ENCODE measurements at places on chromosomes 7 and 10.

- peak; percentile 98 for ATAC-seq
These were observed 2.4 kb upstream of the TAS2R38 start for GRCh38 chr7:141975806-141976523.

DNA sequence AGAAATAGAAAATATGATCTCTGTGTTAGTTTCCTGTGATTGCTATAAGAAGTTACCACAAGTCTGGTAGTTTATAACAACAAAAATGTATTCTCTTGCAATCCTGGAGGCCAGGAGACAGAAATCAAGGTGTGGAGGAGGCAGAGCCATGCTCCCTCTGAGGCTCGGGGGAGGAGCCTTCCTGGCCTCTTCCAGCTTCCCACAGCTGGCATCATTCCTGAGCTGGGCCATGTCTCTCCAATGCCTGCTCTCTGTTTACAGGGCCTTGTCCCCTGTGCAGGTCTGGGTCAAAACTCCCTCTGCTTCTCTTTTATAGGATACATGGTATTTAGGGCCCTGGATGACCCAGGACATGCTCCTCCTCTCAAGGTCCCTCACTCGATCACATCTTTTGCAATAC is 81.3 kb upstream of the RET start:
- ATAC-seq = no peak

DNA sequence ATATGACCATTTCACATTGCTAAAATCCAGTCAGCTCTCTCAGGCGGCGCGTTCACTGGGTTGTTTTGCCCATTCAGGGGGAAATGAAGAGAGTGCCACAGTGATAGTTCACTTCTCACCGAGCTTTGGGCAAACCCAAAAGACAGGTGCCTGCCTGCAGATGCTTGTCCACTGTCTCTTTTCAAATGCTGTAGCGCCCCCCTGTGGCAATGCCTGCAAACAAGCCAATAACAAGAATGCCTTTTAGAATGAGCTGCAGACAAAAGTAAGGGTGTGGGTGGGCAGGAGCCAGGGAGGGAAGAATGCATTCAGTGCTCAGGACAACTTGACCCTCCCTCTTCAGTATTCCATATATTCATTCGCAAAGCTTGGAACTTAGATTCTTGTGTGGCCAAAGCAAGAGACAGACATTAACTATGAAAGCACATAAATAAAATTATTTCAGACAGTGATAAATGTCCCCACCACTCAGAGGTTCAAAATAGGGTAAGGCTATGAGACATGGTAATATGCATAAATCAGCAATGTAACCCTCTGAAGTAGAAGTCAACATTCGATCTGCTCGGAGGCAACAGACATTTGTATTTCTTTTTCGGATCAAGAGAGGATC is 86.9 kb downstream of the JAZF1 start:
- peak; percentile 93 for ATAC-seq

GRCh38 chr10:128741680-128742079 is 615.5 kb upstream of the MKI67 start:
- no peak for ATAC-seq

GRCh38 chr10:96670786-96671185 is 49.5 kb downstream of the PIK3AP1 start:
- ATAC-seq = no peak

DNA sequence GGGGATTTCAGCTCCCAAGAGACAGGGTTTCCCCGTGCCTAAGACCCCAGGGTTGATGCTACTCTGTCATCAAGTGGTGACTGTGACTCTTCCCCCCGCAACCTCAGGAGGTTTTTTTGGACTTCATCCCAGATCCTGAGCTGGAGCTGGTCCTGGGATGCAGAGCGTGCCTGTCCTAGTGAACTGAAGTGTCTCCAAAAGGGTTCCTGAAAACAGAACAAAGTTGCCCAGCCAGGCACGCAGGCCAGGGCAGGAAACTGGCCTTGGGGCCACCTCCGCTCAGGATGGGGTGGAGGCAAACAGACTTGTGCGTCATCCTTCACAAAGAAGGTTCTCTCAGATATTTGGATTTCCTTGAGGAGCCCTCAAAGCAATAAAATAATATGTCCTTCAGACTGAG is 118.9 kb downstream of the ITIH5 start:
- ATAC-seq = no peak

- no peak for ATAC-seq
These were observed 12.8 kb downstream of the WDR86 start for GRCh38 chr7:151397026-151397425.

DNA sequence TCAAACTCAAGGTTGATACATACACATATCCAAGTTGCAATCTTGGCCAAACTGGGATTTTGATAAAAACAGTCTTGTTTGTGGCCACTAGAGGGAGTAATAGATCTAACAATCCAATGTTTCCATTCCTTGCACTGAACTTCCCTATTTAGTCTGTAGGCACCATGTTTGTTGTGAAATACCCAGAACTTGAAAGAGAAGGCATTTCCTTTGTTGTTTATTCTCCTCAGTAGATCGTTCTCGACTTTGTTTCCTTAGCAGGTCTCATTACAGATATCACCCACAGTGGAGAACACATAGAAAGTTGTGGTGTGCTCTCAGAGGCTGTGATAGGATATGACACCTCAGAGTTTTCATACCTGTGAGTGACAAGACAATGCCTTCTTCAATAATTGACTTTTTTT is 70.3 kb upstream of the MXI1 start:
- ATAC-seq = peak; percentile 88

DNA sequence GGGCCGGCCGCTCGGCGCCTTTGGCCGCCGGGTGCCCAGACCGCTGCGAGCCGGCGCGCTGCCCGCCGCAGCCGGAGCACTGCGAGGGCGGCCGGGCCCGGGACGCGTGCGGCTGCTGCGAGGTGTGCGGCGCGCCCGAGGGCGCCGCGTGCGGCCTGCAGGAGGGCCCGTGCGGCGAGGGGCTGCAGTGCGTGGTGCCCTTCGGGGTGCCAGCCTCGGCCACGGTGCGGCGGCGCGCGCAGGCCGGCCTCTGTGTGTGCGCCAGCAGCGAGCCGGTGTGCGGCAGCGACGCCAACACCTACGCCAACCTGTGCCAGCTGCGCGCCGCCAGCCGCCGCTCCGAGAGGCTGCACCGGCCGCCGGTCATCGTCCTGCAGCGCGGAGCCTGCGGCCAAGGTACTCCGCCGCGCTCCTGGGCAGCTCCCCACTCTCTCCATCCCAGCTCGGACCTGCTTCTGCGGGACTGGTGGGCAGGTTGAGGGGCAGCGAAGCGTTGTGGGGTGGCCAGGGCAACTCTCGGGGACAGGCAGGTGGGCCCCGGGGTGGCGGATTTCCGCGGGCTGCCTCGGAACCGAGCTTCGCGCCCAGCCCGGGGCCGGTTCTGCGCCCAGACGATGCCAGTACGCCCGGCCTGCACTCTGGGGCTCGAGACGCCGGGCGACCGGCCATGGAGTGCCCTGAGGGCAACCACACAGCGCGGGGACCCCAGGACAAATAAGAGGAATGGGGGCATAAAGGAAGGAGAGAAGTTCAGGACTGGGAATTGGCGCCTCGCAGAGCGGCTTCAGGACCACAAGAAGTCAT is 578 bp downstream of the HTRA1 start:
- ATAC-seq = peak; percentile 49

- no peak for ATAC-seq
These were observed 76.3 kb upstream of the GSDME start for GRCh38 chr7:24833549-24833948.

DNA sequence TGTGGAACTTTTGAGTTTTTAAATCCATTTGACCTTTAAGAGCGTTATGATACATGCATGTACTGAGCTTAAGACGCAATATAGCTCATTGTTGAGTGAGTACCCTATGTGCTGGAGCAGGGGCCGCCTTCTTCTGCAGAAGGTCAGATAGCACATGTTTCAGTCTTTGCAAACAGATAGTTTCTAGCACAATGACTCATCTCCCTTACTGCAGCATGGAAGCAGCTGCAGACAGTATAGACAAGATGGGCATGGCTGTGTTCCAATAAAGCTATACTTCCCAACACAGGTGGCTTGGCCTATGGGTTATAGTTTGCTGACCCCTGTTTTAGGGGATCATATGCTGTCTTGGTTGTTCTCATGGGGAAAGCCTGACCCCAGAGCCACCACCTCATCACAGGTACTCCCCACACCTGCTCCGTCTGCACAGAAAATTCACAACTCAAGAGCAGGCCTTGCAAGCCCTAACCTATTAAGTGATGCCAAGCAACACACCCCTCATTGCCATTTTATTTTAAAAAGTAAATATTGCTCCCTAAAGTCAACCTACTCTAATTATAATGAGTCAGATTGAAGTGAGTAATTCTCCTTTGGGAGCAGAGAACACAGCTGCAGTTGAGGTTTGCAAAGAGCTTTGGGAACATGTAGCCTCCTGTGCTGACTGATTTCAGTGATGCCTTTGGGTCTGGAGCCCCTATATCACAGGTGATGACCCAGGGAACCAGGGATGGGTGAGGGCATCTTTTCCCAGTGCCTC is 330.1 kb downstream of the PAXIP1 start:
- no peak for ATAC-seq

DNA sequence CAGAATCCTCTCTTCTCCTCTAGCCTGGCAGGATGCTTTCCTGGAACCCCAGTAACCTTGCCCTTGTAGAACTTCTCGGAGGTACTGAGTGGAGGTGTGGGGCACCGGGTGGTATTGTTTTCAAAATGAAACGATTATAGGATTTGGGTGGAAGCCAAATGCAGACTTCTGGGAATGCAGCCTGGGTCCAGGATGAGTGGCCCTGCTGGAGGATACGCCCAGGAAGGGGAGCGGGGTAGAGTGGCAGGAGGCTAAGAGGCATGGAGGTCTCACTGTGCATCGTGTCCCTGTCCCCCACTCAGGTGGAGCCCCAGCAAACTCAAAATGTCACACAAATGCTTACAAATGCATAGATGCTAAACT is 109.1 kb upstream of the PPIF start:
- ATAC-seq = no peak

GRCh38 chr10:75492173-75492925 is 60.9 kb downstream of the LRMDA start:
- ATAC-seq = no peak

DNA sequence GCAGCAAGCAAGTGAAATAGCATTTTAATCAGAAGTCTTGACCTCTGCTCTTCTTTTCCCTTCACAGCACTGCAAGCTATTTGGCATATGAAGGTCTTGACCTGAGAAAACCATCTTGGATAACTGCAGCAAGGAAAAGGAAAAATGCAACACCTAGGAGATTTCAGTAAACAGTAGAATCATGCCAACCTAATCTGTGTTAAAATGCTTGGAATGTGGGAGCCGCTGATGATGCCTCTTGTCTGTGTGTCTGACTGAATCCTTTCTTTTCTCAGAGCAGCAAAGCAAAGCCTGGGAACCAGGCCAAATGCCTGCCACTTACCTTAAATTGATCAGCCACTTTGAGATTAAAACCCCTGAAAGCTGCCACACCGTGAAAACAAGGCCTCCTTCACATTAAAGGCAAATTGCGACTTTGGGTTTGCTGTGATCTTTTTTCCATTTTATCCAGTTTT is 80.4 kb upstream of the CDK6 start:
- ATAC-seq = peak; percentile 98

GRCh38 chr10:108203905-108204527 is 1039.5 kb upstream of the SORCS1 start:
- no peak for ATAC-seq

- ATAC-seq = no peak
These were observed 80.2 kb downstream of the FAM241B start for GRCh38 chr10:69710008-69710888.

GRCh38 chr10:88457660-88458059 is 125.5 kb downstream of the RNLS start:
- no peak for ATAC-seq

DNA sequence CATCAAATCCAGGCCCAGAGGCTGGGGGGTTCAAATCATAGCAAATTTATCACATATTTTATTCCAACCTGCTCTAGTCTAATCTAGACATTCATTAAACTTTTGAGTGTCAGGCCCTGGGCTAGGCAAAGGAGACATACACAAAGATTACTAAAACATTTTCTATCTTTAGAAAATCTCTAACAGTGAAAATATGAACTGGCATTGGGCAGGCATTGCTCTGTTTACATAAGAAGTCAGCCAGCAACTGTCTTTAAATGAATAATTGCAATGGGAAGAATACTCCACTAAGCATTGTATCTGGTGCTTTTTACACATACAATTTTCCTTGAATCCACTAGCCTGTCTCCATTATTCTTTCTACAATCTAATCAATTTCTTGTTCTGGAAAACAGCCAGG is 222.5 kb upstream of the LRRN3 start:
- no peak for ATAC-seq

DNA sequence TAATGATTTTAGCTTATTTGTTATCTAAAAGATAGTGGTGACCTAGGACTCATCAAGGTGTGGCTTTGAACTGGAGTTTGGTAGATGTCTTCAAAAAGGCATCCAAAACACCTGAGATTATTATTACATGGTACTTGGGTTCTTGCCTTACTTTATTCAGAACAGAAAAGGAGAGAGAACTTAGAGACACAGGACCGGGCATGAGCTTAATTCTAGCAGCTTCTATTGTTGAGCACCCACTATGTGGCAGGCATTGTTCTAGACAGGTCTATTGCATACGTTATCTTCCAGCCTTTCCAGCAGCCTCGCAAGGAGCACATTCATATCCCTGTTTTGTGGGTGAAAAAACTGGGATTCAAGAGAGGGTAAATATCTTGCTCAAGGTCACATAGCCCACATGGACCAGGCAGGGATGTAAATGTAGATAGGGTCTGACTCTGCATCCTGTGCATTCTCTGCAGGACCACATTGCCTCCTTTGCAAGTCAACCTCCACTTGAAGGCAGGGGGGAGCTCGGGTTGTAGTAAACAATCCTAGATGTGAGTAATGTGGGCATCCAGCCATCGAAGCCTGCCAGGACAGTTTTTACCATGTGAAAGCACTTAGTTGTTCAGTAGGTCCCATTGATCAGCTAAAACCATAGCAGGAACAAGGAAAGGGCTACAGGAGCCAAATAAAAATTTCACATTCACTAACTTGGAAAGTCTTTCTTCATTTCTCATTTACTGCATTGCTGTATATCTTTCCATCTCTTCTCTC is 551.4 kb downstream of the LRMDA start:
- no peak for ATAC-seq

GRCh38 chr7:80537091-80537490 is 25.2 kb upstream of the GNAT3 start:
- no peak for ATAC-seq

DNA sequence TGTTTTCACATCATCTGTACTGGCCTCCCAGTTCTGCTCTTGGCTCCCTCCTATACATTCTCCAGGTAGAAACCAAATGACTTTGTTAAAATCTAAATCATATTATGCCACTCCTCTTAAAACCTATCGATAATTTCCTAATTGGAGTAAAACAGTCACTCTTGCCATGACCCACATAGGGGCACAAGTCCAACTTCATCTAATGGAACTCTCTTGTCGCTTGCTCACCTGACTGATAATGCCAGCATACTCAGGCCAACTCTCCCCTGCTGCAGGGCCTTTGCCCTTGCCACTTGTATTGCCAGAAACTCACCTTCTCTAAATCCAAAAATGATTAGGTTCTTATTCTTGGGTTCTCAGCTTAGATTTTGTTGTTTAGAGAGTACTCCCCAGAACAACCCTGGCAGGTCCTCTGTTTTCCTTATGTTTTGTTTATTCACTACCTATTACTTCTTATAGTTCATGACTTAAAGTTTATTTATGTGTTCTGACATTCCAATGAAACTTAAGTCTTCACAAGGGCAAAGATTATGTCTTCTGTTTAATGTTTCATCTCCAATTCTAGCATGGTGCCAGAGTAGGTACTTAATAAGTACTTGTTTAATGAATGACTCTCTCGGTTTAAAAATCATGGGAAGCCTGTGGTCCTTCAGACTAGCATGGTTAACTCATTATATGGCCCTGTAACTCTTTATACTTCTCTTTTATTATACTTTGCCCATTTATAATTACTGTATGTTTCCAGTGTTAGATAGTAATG is 345.9 kb upstream of the SMIM30 start:
- no peak for ATAC-seq

- ATAC-seq = peak; percentile 33
These were observed 707 bp upstream of the C1GALT1 start for GRCh38 chr7:7181519-7182155.

GRCh38 chr10:126286256-126286780 is 102.0 kb downstream of the ADAM12 start:
- ATAC-seq = no peak
